ENCODE measurements at places on chromosomes 6 and 20. TPM values are rescaled to one million over a fixed set of nuclear protein-coding genes. Genes with fewer than 3 reads are reported as not detected.

The ULBP2 gene
- polyA plus RNA-seq = 0.31 TPM

The UNC5CL gene
- polyA plus RNA-seq = 13.0 TPM

The CDKN1A gene
- 75.5 TPM for polyA plus RNA-seq

The ZNF334 gene
- 4.4 TPM for polyA plus RNA-seq

The POM121L2 gene
- polyA plus RNA-seq = not detected

The MYLIP gene
- 9.9 TPM for polyA plus RNA-seq

The LAMA2 gene
- polyA plus RNA-seq = 4.9 TPM

The SLC17A9 gene
- polyA plus RNA-seq = 10.0 TPM

The SLC17A2 gene
- not detected for polyA plus RNA-seq

The LPA gene
- not detected for polyA plus RNA-seq

GRCh38 chr20:10523443-10523842, 88.3 kb downstream of the SLX4IP start:
- H3K27ac ChIP-seq = no peak overlapping the region
- no peaks in the 10 kb centered on the region for H3K27me3 ChIP-seq
- DNase-seq = no peak

- H3K36me3 ChIP-seq = peaks cover 46% of the 10 kb centered on the region
- H3K4me3 ChIP-seq = no peak overlapping the region
- H3K27ac ChIP-seq = peak overlapping the region; percentile 10
- H3K4me1 ChIP-seq = peaks cover 45% of the 10 kb centered on the region
- DNase-seq = peak; percentile 66
- H3K27me3 ChIP-seq = no peaks in the 10 kb centered on the region
Observed at GRCh38 chr20:34713194-34713943, 9.2 kb downstream of the TP53INP2 start.

DNA sequence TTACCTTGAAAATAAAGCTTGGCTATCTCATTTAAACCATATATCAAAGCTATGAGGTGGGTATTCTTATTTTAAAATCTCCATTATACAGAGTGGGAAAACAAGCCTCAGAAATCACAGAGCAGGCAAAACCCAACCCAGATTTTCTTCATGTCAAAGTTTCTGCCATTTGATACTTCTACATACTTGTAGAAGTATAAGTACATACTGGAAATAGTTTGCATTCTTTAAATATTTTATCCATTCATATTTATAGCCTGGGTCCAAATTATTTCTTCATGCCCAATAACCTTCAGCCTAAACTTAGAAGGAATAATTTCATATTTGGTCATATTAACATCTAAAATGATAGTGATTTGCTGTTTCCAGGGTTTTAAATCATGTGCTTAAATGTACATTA, 61.8 kb downstream of the MLIP start:
- no peaks in the 10 kb centered on the region for H3K4me1 ChIP-seq
- H3K27me3 ChIP-seq = no peaks in the 10 kb centered on the region
- no peak overlapping the region for H3K27ac ChIP-seq
- no peaks in the 10 kb centered on the region for H3K36me3 ChIP-seq

- H3K4me1 ChIP-seq = peaks cover 7% of the 10 kb centered on the region
- no peak overlapping the region for H3K4me3 ChIP-seq
- H3K36me3 ChIP-seq = no peaks in the 10 kb centered on the region
- H3K27ac ChIP-seq = no peak overlapping the region
- no peaks in the 10 kb centered on the region for H3K27me3 ChIP-seq
- DNase-seq = no peak
Observed at GRCh38 chr6:138346302-138347195, 31.2 kb upstream of the SMIM28 start.

- H3K27me3 ChIP-seq = no peaks in the 10 kb centered on the region
- DNase-seq = no peak
- no peaks in the 10 kb centered on the region for H3K36me3 ChIP-seq
- no peak overlapping the region for H3K4me3 ChIP-seq
- H3K4me1 ChIP-seq = no peaks in the 10 kb centered on the region
Observed at GRCh38 chr6:5199702-5200101, 61.0 kb downstream of the LYRM4 start.

DNA sequence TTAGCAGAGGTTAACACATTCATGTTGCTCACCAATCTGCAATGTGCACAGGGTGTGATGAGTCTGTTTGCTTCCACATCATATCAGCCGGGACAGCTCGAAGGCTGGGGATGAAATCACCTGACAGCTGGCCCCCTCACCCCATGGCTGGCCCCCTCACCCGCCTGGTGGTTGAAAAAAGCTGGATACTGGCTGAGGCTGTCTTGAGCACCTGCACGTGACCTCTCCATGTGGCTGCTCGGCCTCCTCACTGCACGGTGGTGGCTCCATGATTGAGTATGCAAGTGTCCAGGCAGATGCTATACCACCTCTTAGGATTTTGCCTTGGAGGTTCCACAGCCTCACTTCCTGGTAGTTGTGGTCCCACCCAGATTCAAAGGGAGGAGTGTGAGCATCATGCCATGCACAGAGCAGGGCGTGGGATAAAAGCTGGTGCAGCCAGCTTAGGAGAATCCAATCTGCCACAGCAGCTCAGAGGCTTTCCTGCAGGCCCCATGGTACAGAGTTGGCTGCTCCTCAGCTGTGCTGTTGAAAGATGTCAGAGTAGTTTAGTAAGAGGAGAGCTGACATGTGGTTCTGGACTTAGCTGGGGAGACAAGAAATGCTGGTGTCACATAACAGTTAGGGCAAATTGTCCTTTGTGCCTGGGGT, 29.6 kb upstream of the SYNDIG1 start:
- no peak overlapping the region for H3K27ac ChIP-seq
- no peak for DNase-seq
- no peaks in the 10 kb centered on the region for H3K36me3 ChIP-seq
- no peaks in the 10 kb centered on the region for H3K4me1 ChIP-seq
- no peaks in the 10 kb centered on the region for H3K27me3 ChIP-seq
- no peak overlapping the region for H3K4me3 ChIP-seq

GRCh38 chr20:4949833-4950178, 51.5 kb downstream of the SLC23A2 start:
- H3K27ac ChIP-seq = no peak overlapping the region
- peaks cover 29% of the 10 kb centered on the region for H3K4me1 ChIP-seq
- H3K4me3 ChIP-seq = no peak overlapping the region
- no peaks in the 10 kb centered on the region for H3K27me3 ChIP-seq

GRCh38 chr6:63923139-63923739, 287.6 kb downstream of the PHF3 start:
- H3K4me3 ChIP-seq = no peak overlapping the region
- no peak for DNase-seq
- H3K27me3 ChIP-seq = no peaks in the 10 kb centered on the region
- no peaks in the 10 kb centered on the region for H3K4me1 ChIP-seq

DNA sequence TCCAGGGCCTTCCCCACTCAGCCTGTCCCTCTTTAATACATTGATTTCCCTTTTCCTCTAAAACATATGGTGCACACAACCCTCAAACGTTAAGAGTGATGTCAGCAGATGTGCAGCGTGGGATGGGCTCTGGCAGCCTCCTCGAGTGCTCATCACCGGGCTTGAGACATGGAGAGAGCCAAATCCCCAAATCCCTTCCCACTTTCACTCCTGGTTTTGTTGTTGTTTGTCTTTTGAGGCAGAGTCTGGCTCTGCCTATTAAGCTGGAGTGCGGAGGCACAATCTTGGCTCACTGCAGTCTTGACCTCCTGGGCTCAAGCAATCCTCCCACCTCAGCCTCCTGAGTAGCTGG, 5.8 kb upstream of the PLTP start:
- DNase-seq = peak; percentile 83
- no peaks in the 10 kb centered on the region for H3K36me3 ChIP-seq
- H3K4me3 ChIP-seq = no peak overlapping the region
- H3K27me3 ChIP-seq = no peaks in the 10 kb centered on the region
- H3K27ac ChIP-seq = peak overlapping the region; percentile 52

DNA sequence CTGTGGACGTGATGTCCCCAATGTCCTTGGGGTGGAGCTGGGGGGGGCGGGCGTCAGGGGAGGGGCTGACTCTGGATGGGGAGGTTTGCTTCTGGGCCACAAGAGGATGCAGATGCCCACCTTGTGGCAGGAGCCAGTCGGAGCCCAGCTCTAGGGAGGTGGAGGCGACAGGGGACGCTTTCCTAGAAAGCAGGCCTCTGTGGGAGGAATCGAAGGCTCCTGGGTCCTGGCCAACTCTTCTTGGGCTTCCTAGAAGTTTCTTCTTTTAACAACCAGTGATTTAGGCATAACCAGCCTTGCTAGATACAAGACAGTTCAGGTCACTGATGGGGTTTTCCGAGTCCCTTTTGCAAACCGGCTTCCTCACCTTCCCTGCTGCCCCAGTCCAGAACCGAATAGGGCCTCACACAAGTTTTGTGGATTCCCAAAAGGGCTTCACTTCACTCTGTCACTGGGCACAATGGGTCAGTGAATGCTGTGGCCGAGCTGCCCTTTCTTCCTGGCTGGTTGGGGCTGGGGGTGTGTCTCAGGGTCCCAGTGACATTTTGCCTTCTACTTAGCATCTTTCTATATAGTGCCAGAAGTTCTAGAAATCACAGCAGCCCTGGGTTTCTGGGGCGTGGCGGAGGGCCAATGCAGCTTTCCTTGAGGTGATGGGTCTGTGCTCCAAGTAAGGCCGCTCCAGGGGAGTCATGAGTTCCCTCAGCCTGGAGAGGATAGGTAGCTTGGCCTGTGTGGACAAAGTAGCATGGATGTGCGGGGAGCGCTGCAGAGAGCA, 78.4 kb upstream of the FOXP4 start:
- no peak overlapping the region for H3K4me3 ChIP-seq
- H3K36me3 ChIP-seq = no peaks in the 10 kb centered on the region
- peaks cover 77% of the 10 kb centered on the region for H3K27me3 ChIP-seq
- DNase-seq = no peak
- no peak overlapping the region for H3K27ac ChIP-seq

DNA sequence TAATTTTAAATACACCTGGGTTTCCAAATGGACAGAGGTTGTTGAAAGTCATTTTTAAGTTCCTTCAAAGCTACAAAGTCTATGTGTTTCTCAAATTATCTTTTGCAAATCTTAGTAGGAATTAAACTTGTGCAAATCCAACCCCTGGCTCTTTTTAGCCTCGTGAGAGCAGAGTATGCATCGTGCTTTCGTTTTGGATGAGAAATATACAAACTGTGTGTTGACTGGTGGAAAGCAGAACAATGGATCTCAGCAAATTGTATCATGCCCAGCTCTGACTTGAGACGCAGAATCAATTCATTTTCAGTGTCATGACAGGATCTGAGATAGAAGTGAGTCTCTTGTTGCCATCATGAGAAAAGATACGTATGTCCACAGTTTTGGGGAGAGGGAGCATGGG, 542.4 kb upstream of the FLRT3 start:
- no peaks in the 10 kb centered on the region for H3K4me1 ChIP-seq
- DNase-seq = no peak
- no peaks in the 10 kb centered on the region for H3K36me3 ChIP-seq
- no peak overlapping the region for H3K27ac ChIP-seq

DNA sequence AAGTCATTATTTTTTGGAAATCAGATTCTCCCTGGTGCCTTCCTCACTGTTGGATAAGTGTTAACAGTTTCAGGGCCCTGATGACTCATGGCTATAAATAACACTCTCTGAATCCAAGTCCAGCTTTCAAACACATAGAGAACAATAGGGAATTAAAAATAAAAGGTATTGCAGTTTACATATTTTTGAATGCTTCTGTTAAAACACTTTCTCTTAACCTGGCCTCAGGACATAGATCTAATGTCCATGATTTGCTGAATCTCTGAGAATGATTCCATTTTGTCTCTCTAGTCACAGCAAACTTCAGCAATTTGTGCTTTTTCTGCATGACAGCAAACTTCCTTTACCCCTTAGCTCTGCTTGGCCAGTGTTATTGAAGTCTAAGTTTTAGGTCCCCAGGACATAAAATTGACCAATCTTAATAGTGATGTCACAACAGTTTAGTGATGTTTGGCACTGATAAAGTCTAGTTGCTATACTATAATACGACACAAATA, 1192.4 kb upstream of the CITED2 start:
- H3K4me1 ChIP-seq = no peaks in the 10 kb centered on the region
- H3K4me3 ChIP-seq = no peak overlapping the region
- no peaks in the 10 kb centered on the region for H3K36me3 ChIP-seq
- H3K27me3 ChIP-seq = no peaks in the 10 kb centered on the region

- H3K27me3 ChIP-seq = no peaks in the 10 kb centered on the region
- H3K4me3 ChIP-seq = no peak overlapping the region
- H3K27ac ChIP-seq = no peak overlapping the region
- H3K36me3 ChIP-seq = no peaks in the 10 kb centered on the region
Observed at GRCh38 chr6:2914318-2914660, 11.2 kb upstream of the SERPINB9 start.

- no peak for DNase-seq
- no peaks in the 10 kb centered on the region for H3K27me3 ChIP-seq
- peaks cover 16% of the 10 kb centered on the region for H3K4me1 ChIP-seq
Observed at GRCh38 chr6:39929039-39929732, 5.1 kb downstream of the MOCS1 start.

DNA sequence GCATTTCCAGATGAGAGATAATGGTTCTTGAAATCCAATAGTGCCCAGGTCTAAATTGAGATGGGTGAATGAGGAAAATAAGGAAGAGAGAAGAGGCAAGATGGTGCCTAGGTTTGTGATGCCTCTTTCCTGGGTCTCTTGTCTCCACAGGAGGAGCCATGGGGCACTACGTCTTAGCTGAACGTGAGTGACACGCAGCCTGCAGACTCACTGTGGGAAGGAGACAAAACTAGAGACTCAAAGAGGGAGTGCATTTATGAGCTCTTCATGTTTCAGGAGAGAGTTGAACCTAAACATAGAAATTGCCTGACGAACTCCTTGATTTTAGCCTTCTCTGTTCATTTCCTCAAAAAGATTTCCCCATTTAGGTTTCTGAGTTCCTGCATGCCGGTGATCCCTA, 6.8 kb downstream of the HFE start:
- peaks cover 4% of the 10 kb centered on the region for H3K36me3 ChIP-seq
- no peak overlapping the region for H3K27ac ChIP-seq
- peaks cover 4% of the 10 kb centered on the region for H3K4me1 ChIP-seq
- no peaks in the 10 kb centered on the region for H3K27me3 ChIP-seq
- H3K4me3 ChIP-seq = no peak overlapping the region

- peaks cover 25% of the 10 kb centered on the region for H3K27me3 ChIP-seq
- no peak overlapping the region for H3K4me3 ChIP-seq
- no peaks in the 10 kb centered on the region for H3K4me1 ChIP-seq
- DNase-seq = no peak
- no peak overlapping the region for H3K27ac ChIP-seq
- H3K36me3 ChIP-seq = no peaks in the 10 kb centered on the region
Observed at GRCh38 chr20:56987986-56988385, 278.5 kb downstream of the BMP7 start.

DNA sequence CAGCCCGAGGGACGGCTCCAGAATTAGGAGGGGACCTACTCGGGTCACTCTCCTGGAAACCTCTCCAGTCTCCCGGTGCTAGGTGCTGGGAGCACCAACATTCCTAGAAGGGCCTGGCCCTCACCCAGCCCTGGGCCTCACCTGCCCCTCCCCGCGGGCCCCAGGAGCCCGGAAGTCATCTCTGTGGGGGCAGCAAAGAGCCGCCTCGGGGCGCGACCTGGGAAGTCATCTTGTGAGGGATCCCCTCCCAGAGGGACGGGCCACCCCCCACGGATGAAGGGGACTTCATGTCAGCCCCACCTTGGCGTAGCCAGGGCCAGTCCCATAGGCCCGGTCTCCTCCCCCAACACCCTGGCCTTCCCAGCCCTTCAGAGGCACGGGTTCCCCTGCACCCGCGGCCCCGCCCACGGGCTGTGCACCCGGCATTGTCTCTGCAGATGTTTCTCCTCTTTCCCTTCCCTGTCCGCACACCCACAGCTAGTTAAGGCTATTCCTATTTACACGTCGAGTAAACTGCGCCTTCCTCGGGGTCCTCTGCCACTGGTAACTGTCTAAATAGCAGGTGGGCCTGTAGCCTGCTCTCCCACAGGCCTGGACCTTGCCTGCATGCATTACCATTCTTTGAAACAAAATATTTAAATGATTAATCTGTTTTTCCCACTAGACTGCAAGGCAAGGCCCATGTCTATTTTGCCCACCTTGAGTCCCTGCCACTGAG, 896 bp upstream of the RNASET2 start:
- H3K4me3 ChIP-seq = peak overlapping the region; percentile 96
- peaks cover under 1% of the 10 kb centered on the region for H3K36me3 ChIP-seq
- H3K27ac ChIP-seq = peak overlapping the region; percentile 93
- H3K27me3 ChIP-seq = no peaks in the 10 kb centered on the region

Measured in stomach (tissue), 19 donors.